GM13977 (cell line): ENCODE measurements at places on chromosomes 4 and X.
A peak's percentile ranks its signal among the peaks of the same experiment; 100 is the strongest.

- no peak for DNase-seq
Observed at GRCh38 chr4:182179105-182179504, 64.1 kb upstream of the TENM3 start.

DNA sequence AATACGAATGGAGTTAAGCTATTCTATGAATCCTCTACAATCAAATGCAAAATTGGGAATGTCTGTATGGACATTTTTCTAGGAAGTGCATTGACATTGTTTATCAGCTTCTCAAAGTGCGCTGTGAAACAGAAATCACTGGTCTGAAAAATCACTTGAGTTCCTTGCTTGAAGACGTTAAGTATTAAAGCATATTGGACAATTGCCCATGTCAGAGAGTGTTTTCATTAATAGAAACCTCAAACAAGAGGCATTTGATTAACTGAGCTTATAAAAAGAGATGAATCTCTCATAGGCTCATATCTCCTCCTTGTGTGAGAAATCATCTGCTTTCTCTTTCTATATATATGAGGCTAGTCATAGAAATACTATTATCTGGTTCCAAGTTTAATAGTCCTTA is 692.1 kb upstream of the POU3F4 start:
- no peak for DNase-seq

- no peak for DNase-seq
Observed at GRCh38 chrX:101430457-101431078, 22.5 kb downstream of the HNRNPH2 start.

GRCh38 chrX:13283950-13284546 is 35.8 kb downstream of the ATXN3L start:
- DNase-seq, result no peak

DNA sequence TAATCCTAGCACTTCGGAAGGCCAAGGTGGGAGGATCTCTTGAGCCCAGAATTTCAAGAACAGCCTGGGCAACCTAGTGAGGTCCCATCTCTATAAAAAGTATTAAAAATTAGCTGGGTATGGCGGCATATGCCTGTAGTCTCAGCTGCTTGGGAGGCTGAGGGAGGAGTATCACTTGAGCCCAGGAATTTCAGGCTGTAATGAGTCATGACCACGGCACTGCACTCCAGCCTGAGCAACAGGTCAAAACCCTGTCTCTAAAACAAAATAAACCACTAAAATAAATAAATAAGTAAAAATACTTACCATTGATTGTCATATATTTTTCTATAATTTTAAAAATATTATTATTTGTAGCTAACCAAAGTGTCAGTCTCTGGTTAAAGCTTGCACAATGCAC is 315.6 kb upstream of the SMIM31 start:
- DNase-seq, result no peak

DNA sequence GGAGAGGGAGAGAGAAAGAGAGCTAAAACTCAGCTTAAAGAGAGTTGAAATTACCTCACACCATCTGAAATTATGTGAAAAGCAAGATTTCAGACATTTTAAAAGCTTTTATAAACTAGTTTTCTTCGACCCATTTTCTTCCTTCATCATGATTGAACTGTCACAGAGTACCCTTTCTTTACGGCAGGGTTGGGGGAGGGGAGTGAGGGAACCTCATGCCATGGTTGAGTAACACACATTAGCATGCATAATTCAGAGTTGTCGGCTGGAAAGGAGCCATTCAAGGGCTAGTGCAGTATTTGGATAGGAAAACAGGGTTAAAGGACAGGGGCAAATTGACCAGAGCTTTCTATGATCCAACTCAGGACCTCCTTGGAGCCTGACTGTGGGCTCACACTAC is 46.2 kb downstream of the PCDH19 start:
- no peak for DNase-seq

DNA sequence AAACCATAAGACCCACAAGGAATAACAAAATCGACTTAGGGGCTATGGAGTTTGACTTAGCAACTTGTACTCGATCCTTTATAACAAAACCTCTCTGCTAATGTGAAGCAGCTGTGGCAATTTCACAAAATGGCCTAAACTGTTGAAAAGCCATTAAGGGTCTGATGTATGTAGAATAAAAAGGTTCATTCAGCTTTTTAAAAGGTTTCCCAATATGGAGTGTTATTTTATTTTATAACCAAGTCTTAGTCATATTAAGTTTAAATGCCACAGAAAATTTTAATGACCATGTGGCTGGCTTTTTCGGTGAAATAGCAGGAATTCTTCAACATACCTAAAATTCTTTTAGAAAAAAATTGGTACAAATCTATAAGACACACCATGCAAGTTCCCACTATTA is 291.8 kb upstream of the HAND2 start:
- DNase-seq, result no peak

GRCh38 chr4:161132715-161133425 is 1030.9 kb downstream of the FSTL5 start:
- DNase-seq, result no peak

DNA sequence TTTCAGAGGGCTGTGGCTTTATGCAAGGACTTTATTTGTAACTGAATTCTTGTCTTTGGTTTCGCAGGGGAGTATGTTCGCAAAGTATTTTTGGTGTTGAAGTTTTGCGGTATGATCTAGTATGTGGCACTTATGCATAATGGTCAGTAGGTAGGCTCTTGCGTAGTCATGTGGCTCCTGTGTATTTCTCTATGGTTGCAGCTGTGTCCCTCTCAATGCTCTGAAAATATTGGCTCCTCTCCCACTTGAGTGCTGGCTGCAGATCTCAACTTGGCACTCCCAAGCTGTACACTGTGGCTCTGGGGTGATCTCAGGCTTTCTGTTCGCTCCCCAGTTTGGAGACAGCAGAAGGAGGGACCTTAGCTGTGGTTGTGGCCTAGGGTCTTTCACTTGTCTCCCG is 24.8 kb downstream of the ARMCX5 start:
- DNase-seq, result no peak

GRCh38 chr4:188295899-188296298 is 156.7 kb downstream of the TRIML1 start:
- DNase-seq, result no peak

DNA sequence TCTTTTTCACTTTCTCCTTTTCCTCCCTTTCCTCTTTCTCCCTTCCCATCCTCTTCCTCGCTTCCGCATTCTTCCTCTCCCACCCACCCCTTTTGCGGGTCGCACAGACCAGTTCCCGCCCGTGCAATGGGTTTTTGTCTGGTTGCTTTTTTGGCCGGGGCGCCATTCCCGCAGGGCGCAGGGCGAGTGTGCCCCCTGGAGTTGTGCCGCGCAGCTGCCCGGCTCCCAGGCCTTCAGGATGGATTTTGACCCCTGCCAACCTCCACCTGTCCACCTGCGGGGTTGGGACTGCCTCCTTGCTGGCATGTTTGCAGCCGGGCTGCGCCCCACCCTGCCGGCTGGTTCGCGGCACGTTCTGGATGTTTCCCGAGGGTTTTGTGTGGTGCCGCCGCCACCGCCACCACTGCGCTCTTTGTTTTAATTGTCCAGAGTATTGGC is 578 bp upstream of the SEL1L3 start:
- peak; percentile 49 for DNase-seq

DNA sequence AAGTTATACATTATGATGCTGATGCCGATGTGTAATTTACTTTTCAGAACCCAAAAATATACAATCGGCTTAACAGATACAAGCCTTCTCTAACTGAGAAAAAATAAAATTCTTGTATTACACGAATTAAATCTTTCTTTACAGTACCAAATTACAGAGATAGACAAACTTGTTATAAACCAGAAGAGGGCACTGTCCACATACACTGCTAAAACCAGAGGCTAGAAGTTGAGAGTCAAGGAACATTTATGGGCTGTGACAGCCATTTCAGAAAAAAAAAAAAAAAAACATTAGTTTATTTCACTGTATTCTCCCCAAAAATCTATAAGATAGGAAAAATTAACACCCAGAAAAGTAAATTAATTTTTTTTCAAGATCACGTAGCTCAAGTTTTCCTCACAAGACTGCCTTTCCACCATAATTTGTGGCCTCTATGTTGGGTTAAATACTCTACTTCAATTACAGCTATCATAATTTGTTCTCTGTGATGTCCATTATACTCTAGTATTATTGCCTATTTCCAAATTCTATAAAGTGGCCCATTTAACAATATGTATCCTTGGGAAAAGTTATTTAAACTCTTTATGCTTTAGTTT is 12.0 kb downstream of the EREG start:
- peak; percentile 47 for DNase-seq

DNA sequence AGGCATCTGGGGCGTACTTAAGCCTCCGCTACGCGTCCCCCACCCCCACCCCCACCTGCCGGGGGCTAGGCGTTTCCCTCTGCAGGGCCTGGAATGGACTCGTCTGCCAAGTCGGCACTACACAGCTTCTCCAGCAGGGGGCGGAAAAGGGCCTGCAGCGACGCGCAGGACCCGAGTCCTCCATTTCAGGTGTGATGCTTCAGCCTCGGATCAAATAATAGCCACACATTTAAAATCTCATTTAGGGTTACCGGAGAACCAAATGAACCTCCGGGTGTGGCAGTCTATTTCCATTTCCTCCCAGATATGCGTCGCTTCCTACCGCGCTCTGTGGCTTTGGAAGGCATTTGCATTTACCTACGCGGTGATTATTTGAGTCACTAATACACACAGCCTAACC is 2.9 kb downstream of the PAK3 start:
- DNase-seq, result peak; percentile 73

DNA sequence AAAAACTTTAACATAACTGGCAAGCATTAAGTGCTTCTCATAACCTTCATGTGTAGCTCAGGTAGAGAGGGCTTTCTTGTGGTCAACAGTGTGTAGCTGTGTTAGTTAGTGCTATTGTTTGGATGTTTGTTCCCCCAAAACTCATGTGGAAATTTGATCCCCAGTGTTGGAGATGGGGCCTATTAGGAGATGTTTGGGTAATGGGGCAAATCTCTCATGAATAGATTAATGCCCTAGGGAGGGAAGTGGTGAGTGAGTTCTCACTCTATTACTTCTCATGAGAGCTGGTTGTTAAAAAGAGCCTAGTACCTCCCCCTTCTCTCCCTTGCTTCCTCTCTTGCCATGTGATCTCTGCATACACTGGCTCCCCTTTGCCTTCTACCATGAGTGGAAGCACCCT is 16.5 kb upstream of the SLC25A43 start:
- DNase-seq, result no peak

GRCh38 chr4:59565836-59566235 is 1634.3 kb upstream of the ADGRL3 start:
- DNase-seq, result no peak

DNA sequence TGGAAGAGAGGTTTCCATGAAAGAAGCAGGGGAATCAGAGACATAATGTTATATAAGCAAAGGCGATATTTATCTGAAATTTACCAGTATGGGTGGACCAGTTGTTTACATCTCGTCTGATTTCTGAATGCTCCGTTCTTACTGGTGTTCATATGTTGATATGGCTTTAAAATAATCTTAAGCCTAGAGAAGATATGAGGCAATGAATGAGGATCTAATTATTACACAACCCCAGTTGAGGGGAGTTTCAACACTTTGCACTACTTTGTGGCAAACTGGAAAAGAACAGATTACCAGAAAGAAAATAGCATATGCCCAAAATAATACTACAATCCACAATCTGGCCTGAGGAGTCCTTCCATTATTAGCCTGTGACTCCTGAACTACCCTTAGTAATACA is 263.3 kb upstream of the MAGEB2 start:
- DNase-seq, result no peak

DNA sequence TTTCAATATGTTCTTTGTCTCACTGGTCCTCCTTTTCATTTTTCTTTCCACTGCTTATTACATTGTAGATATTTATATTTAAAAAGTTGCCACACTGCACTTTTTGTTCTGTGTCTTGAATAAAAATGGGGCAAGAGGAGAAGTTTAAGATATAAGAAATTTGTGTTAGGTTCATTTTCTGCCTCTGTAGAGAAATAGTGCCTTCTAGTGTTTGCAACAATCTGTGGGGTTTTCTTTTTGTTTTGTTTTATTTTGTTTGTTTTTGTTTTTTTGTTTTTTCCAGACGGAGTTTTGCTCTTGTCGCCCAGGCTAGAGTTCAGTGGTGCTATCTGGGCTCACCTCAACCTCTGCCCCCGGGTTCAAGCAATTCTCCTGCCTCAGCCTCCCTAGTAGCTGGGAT is 20.1 kb upstream of the SMIM14 start:
- DNase-seq, result no peak

DNA sequence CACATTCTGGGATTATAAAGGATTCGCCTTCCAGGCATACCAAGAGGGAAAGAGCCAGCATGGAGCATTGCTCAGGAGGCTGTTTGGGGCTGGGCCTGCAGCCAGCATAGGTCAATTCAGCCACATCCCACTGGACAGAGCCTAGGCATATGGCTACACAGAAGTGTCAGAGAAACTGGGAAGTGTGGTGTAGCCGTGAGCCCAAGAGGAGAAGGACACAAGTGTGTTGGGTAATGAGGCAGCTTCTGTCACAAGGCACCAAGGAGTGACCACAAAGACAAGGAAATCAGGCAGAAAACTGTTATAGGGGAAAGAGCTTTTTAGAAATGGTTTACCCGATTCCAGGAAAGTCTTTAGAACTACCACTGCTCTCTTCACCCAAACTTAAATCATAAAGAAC is 178.6 kb upstream of the TBL1X start:
- DNase-seq, result no peak

DNA sequence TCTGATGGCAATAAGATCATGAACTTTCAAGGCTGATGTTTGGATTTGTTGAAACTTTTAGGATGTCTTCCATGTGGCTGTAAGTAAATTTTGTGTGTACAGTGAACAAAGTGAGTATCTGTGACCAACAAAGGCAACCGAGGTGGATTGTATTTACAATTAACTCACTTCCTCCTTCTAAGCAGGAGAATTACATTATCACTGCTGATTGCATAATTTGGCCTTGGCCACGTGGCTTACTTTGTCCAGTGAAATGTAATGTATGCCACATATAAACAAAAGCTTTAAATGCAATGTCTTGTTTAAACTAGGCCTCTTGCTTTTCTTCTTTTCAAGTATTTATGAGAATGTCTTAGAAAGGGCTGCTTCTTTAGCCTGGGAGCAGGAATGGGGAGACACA is 66.3 kb upstream of the MAD2L1 start:
- no peak for DNase-seq

- DNase-seq, result no peak
Observed at GRCh38 chr4:180292339-180292738, 1950.9 kb upstream of the TENM3 start.

DNA sequence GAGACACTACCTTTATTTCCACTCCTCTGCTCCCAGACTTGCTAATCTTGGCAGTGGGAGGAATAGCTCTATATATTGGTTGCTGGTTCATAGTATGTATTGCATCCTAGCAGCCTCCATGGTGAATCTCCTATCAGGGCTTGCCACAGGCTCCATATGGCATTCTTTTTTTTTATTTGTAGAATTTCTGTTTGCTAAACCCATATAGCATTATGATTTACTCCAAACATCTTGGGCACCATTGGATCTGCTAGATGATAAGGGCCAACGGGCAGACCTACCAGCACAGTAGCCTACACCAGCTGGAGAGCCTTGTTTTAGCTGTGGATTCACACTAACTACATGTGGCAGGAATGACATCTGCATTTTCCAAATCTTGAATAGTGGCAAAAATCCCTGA is 6.9 kb downstream of the SMIM10 start:
- DNase-seq, result no peak

GRCh38 chr4:189861101-189861500 is 79.6 kb upstream of the FRG1 start:
- no peak for DNase-seq

GRCh38 chr4:79155336-79155735 is 170.5 kb downstream of the NAA11 start:
- no peak for DNase-seq
